ENCODE measurements at places on chromosomes 11 and 22.
A peak's percentile ranks its signal among the peaks of the same experiment; 100 is the strongest.

GRCh38 chr22:21942407-21943343 lies 10.0 kb downstream of the PPM1F start:
- DNase-seq: peak; percentile 47

DNA sequence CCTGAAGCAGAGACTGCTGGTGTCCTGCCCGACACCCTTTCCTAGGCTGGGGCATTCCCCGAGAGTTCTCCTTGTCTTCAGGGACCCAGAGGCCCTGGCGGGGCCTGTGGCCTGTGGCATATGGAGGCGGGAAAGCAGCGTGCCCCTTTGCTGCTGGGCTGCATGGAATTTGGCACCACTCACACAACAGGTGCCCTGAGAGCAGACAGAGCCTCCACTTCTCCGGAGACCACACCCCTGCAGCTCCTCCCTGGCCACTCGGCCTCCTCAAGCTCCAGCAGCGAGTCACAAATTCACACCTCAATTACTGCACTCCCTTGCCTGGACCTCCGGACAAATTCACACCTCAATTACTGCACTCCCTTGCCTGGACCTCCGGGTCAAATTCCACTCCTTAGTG lies 1375.2 kb downstream of the TBC1D22A start:
- no peak for DNase-seq

GRCh38 chr22:37190262-37190780 lies 2.3 kb upstream of the C1QTNF6 start:
- DNase-seq: no peak

DNA sequence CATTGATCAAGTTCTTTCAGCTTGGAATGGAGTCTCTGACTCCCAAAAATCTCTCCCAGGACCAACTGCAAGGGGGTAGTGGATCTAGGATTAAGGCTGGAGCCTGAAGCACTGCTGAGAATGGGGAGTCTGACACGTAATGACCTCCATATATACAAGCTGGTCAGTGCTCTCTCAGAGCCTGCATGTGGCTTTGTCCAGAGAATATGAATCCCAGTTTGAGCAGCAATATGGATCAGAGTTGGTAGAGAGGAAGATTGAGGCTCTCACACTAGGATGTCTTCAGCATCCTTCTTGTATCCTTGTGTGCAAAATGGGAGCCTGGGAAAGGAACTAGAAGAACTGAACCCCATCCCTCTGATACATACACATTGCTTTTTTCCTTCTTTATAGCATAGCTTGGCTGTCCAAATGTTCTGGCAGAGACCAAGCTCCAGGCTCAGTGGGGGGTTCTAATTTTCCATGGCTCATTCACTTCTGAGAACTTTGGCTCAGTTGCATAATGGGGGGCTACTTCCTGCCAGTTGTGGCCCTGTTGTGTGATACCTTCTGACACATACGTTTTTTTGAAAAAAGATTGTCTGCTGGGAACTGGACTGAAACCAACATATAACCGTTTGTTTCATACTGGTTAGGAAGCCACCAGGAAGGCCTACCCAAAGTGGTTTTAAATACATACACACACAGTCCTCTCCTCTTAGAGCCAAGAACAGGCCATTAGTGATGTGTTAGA lies 138.2 kb downstream of the ETS1 start:
- DNase-seq: no peak

DNA sequence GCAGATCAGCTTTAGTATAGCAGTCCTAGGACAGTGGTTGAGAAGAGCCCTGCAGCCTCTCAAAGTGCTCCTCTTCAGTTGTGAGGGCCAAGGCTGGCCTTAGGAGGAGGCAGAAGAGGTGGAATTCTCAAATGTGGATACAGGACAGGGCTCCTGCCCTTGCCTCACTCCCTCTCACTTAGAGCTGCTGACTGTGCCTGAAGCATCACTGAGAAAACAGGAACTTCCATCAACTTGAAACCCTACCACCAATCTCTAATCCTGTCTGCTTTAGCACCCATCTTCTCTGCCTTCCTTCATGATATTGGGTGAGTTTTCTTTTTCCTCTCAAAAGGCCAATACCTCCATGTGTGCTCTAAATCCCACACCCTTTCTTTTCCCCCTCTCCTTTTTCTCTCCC lies 14.4 kb upstream of the UCP3 start:
- no peak for DNase-seq
